ENCODE measurements at places on chromosomes 2 and 18.

DNA sequence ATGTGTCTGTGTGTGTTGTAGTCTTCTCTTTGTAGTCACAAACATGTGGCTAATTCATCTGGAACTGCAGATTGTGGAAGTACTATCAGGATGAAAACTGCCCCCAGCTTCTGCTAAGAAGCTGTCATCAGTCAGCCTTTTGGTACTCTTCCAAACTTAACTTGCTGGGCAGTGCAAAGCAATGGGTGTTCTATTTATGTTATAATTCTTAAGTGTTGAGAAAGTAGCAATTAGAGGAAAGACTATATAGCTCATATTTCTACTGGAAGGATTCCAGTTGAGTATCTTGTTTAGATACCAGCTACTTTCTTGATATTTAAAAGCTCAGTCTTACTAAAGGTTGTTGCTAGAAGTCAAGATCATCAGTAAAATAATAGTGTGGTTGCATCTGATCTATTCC lies 52.1 kb downstream of the SLC38A11 start:
- no peak for DNase-seq

DNA sequence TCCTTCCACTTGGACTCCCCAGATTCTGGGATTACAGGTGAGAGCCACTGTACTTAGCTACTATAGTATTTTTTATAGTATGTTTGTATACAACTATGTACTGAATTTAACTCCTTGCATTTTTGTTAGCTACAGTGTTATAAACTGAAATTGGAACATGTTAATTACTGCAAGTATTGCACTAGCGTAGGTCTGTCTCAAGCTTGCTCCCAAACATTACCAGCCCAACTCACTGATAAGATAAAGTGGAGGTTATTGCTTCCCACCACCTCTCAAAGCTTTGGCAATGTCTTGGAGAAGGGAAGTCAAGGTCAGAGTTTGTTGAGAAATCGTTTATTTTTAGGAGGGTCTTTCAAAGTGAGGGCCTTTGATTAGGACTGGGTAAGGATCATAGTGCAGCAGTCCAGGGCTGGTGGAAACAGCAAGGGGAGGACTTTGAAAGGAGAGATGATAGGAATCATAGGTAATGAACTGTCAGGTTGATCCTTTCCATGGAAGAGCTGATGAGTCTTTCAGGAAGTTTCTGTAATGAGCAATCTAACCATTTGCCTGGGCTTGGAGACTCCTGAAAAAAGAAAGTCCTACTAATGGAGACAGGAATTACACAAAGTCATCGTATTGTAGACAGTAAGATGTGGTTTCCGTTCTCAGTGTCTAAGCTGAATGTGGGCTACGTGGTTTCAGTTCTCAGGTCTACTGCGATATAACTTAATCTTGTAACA lies 257.1 kb downstream of the MYO3B start:
- DNase-seq: no peak

DNA sequence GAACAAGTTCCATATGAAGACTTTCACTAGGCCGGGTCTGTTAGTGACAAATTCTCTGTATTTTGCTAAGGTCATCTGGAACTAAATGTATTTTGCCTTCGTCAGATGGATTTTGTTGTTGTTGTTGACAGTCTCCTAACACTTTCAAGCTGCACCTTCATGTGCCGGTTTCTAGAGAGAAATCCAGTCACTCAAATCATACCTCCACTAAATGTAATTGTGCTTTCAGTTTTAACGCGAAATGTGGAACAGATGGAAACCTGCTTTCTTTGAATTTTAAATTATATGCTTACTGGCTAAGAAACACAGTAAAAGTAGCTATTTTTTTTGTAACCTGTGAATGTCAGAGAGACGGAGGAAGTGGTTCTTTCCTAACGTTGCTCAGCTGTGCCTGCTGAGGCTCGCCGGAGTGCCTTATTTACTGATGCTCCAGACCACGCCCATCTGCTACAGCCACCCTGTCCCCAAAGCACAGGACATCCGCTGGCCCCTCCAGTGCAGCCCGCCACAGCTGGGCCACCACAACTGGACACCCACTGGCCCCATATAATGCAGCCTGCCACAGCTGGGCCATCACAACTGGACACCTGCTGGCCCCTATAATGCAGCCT lies 134.7 kb downstream of the PXDN start:
- DNase-seq: no peak

DNA sequence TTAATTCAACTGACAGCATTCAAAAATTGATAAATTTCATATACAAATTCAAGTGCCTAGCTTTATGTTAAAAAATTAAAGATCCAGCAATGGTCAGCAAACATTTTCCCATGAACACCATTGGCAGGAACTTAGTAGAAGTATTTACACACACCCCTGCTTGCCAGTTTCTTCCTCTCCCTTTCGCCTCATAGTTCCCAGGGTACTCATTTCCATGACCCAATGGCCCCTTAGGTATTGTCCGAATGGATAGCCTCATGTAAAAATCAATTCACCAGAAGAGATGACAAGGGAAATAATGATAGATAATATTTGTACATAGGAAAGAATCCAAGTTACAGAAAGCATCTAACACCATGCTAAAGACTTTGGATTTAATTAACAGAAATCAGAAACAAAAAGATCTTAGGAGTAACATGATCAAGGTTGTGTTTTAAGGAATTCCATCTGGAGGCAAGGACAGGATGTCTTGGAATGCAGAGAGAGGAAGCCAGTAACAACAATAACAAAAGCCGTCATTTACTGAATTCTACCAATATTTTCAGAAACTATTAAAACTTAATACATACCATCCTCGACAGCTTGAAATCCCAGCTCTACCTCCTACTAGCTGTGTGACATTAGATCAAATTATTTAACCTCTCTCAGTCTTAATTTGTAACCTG lies 423.0 kb downstream of the IRS1 start:
- DNase-seq: no peak

GRCh38 chr2:221844212-221845020 lies 272.3 kb upstream of the EPHA4 start:
- no peak for DNase-seq

GRCh38 chr2:9004338-9005204 lies 1.1 kb upstream of the MBOAT2 start:
- no peak for DNase-seq

GRCh38 chr2:134124047-134124753 lies 129.7 kb upstream of the MGAT5 start:
- no peak for DNase-seq

Data from activated naive CD4-positive, alpha-beta T cell treated with Interleukin-2 at 50 U/mL for 16 hours (primary cell).